ENCODE measurements at places on chromosomes 5 and 9. TPM values are rescaled to one million over a fixed set of nuclear protein-coding genes. Genes with fewer than 3 reads are reported as not detected.

- H3K27me3 ChIP-seq: peaks cover 29% of the 10 kb centered on the region
- H3K4me1 ChIP-seq: peaks cover 4% of the 10 kb centered on the region
- no peak overlapping the region for H3K27ac ChIP-seq
- DNase-seq: no peak
- peaks cover under 1% of the 10 kb centered on the region for H3K36me3 ChIP-seq
Observed at GRCh38 chr5:176719113-176719739, 71.9 kb downstream of the TSPAN17 start.

- no peak for DNase-seq
- H3K4me1 ChIP-seq: no peaks in the 10 kb centered on the region
- H3K27ac ChIP-seq: no peak overlapping the region
- H3K36me3 ChIP-seq: peaks cover 2% of the 10 kb centered on the region
- no peaks in the 10 kb centered on the region for H3K27me3 ChIP-seq
- no peak overlapping the region for H3K4me3 ChIP-seq
Observed at GRCh38 chr9:125931211-125931610, 184.0 kb downstream of the PBX3 start.

DNA sequence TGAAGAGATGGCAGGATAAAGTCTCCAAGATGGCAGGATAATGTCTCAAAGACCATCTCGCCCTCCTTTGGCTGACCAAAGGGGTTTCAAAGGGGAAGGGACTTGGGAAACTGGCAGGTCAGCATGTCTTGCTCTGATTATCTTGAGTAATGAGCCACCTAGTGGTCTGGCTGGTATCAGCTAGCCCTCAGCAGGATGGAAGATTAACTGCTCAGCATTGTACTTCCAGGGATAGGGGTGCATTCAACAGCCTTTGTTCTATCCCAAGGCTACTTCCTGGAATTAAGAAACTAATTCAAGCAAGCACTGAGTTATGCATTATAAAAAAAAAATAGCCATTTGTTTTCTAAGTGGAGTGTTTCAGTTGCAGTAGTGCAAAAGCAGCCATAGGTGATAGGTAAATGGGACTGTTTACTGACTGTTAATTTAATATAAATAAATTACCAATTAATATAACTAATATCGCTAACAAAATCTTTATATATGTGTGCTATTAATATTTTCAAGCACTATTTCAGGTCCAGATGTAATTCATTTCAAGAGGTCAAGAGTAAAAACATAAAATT is 555.5 kb downstream of the CDH9 start:
- H3K27me3 ChIP-seq: no peaks in the 10 kb centered on the region
- no peak overlapping the region for H3K27ac ChIP-seq
- DNase-seq: peak; percentile 16
- no peaks in the 10 kb centered on the region for H3K4me1 ChIP-seq
- H3K36me3 ChIP-seq: no peaks in the 10 kb centered on the region

GRCh38 chr9:77892171-77892570 is 139.4 kb downstream of the GNAQ start:
- peak; percentile 22 for DNase-seq
- H3K4me3 ChIP-seq: no peak overlapping the region
- H3K27me3 ChIP-seq: no peaks in the 10 kb centered on the region

DNA sequence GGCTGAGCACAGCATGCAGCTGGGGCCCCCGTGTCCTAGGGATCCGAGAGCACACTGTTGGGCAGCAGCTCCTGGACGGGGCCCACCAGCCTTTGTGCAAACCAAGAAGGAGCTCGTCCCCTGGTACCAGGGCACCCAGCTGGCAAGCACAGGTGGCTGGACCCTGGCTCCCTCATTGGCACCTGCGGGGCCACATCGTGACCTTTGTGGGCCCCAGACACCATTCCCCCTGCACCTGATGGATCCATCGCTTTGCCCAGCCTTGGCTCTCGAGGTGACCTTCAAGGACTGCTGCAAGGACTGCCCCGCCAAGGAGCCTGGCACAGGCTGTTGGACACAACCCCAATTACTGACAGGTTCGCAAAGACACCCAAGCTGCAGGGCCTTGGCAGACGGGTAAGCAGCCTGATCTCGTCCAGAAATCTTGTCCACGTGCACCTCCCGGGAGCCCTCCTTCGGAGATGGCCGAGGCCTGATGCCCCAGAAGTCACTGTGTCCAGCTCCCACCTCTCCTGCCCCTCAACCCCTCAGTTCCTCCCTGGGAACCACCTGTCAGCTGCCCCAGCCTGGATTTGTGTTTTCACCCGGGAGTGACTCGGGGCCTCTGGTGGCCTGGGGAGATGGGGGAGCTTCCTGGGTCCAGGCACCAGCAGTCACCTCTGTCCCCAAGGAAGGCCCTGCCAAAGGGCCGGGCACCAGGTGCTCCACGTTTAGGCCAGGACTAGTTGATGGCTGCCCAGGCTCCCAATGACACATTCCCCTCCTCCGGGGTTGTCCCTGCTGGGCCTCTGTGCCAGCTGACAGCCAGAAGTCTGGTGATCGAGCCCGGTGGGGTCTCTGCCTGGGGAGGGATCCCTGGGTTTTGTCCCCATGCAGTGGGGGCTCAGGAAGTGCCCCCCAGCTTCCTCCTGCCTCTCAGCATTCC is 137.1 kb upstream of the PPP1R26 start:
- no peaks in the 10 kb centered on the region for H3K36me3 ChIP-seq
- no peak overlapping the region for H3K4me3 ChIP-seq
- H3K4me1 ChIP-seq: no peaks in the 10 kb centered on the region
- DNase-seq: no peak
- H3K27me3 ChIP-seq: peaks cover 7% of the 10 kb centered on the region
- no peak overlapping the region for H3K27ac ChIP-seq

DNA sequence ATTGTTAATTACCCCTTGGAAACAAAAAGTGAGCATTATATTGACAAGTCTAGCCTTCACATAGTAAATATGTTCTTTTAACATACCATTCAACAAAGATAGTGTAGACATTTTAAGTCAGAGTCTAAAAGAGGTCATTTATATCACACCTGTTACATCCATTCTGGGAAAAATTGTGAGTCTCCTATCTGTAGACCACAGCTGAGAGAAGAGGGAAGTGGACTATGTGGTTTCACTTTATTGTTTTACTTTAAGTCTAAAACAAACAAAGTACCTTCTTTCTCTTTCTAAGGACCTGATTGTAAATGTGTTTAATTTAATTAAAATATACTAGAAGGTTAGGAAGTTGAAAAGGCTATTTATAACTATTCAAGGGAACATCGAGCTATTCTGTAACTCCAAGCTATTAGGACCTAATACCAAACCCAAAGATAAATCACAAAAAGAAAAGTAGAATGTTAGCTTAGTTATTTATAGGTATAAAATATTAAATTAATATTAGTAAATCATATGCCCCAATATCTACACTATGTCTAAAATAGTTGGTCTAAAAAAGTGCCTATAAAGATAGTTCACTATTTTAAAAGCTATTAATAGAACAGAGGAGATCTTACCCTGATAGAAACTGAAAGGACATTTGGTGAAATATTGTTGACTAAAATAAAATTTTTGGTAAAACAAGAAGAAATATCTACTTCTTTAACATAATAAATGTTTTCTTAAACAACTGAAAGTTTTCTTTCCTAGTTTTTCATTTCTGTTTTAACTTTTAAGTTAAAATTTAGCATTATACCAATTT is 134.9 kb downstream of the TMEM167A start:
- no peaks in the 10 kb centered on the region for H3K4me1 ChIP-seq
- DNase-seq: no peak
- peaks cover 5% of the 10 kb centered on the region for H3K27me3 ChIP-seq

DNA sequence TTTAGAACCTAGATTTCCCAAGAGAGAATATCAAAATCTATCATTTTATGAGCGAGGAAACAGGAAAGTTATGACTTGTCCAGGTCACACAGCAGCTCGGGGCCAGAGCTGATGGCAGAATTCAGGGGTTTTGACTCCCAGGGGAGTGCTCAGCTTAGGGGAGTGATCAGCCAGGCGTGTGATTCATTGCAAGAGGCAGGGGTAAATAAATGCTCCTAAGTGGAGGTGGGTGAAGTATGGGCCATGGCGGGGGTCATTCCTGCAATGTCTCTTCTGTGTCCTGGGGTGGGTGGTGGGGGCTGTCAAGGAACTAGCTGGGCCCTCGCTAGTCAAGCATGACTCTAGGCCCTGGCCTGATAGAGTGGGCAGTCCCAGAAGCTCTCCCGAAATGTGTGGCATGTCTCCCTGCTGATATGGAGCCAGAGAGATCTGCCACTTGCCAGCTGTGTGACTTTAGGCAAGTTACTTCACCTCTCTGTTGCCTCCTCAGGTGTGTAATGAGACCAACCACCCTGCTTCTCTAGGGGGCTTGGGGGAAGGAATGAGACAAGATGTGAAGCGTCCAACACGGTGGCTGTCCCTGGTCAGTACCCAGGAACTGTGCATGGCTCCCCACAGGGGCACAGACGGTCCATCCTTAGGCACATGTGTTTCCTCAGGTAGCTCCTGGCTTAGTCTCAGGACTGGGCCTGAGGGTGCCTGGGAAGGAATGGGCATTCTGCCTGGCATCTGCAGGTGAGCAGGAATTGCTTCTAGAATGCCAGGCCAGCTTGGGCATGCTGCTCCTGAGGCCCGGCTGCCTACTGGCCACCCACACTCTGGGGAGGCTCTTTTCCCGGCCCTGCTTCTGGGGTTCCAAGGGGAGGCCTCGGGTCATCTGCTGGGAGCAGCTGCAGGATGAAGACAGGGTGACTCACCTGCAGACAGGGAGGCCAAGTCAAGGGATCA is 36.5 kb upstream of the SH3PXD2B start:
- no peak for DNase-seq
- H3K27ac ChIP-seq: no peak overlapping the region
- H3K27me3 ChIP-seq: no peaks in the 10 kb centered on the region

- peaks cover 3% of the 10 kb centered on the region for H3K36me3 ChIP-seq
- no peak for DNase-seq
- no peaks in the 10 kb centered on the region for H3K27me3 ChIP-seq
- H3K27ac ChIP-seq: no peak overlapping the region
- peaks cover 19% of the 10 kb centered on the region for H3K4me1 ChIP-seq
- no peak overlapping the region for H3K4me3 ChIP-seq
Observed at GRCh38 chr9:4964540-4964939, 20.5 kb upstream of the JAK2 start.

DNA sequence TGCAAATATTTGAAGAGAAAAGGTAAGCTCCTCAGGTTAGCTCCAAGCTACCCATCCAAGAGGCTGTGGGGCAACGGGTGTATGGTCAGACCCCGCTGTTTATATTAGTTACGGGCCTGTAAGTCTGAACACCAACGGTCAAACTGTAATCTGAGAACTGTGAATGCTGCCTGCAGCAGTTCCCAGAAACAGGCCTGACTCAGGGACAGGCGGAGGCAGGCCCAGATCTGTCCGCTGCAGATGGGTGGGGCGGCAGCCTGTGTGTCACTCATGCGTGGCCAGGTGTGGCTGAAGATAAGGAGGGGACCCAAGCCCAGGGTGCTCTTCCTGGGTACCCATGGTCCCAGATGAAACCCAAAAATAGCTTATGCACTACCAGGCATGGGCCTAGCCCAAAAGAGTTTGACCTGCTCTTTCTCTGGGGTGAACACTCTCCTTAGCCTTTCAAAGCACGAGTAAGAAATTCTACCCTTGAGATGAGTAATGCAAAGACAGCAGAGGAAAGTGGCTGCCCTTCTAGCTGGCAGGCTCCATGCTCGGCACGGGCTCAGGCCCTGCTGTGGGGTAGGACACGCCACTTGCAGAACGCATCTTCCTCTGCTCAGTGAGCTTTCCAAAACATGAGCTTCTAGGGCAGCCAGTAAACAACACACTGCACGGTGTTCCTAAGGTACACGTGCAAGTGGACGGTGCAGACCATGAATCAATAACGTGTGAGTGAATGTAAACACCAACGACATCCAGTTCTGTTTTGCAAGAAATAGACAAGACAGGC is 9.1 kb downstream of the UBAC1 start:
- no peak for DNase-seq
- no peaks in the 10 kb centered on the region for H3K27me3 ChIP-seq
- H3K4me1 ChIP-seq: peaks cover 4% of the 10 kb centered on the region
- H3K27ac ChIP-seq: no peak overlapping the region
- H3K4me3 ChIP-seq: no peak overlapping the region

GRCh38 chr5:177372910-177373309 is 11.3 kb upstream of the SLC34A1 start:
- peak overlapping the region; percentile 26 for H3K4me3 ChIP-seq
- H3K27me3 ChIP-seq: no peaks in the 10 kb centered on the region
- H3K4me1 ChIP-seq: peaks cover 67% of the 10 kb centered on the region
- H3K36me3 ChIP-seq: peaks cover 28% of the 10 kb centered on the region
- H3K27ac ChIP-seq: peak overlapping the region; percentile 84

DNA sequence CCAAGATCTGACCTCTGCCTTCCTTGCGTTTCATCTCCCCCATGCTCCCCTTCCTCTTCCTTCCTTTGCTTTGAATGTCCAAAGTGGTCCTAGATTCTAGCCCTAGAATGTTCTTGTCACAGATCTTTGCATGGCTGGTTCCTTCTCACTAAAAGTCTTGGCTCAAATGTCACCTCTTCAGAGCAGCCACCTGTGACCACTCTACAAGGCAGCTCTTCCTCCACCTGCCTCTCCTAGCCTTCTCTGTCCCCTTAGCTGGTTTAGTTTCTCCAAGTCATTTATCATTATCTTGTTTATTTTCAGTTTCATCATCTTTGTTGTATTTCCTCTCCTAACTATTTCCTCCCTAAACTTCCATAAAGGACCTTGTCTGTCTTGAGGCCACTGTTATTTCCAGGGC is 7.1 kb upstream of the OCLN start:
- H3K27ac ChIP-seq: no peak overlapping the region
- DNase-seq: no peak
- peaks cover 11% of the 10 kb centered on the region for H3K27me3 ChIP-seq
- no peak overlapping the region for H3K4me3 ChIP-seq
- no peaks in the 10 kb centered on the region for H3K4me1 ChIP-seq
- H3K36me3 ChIP-seq: no peaks in the 10 kb centered on the region

DNA sequence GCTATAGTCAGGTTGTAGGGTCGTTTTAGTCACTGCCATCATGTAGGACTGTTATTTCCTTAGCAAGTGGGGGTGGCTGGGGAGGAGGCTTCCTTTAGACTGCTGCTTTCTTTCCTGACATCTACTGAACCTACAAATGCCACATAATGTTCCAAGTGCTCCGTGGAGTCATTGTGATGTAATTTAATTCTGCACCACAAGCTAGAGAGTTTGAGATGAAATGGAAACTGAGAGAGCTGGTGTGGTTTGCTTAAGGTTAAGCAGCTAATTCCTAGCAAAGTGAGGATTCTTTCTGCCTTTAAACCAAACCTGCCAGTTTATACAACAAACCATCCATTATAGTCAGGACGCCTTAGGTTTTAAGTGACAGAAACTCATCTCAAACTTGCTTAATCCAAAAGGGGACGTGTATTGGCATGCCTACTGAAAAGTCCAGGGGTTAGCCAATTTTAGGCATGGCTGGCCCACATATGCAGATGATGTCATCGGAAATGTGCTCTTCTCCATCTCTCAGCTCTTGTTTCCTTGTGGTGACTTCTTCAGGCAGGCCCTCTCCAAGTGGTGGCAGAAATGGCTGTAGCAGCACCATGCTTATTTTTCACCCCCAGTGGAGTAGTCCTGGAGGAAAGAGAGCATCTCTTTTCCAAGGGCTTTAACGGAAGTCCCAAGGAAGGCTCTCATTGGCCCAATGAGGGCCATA is 30.5 kb downstream of the ZNF618 start:
- no peak overlapping the region for H3K4me3 ChIP-seq
- H3K4me1 ChIP-seq: no peaks in the 10 kb centered on the region
- no peak for DNase-seq
- peaks cover 2% of the 10 kb centered on the region for H3K27me3 ChIP-seq
- no peaks in the 10 kb centered on the region for H3K36me3 ChIP-seq
- H3K27ac ChIP-seq: no peak overlapping the region

- no peaks in the 10 kb centered on the region for H3K4me1 ChIP-seq
- H3K27me3 ChIP-seq: peaks cover 6% of the 10 kb centered on the region
- no peak overlapping the region for H3K4me3 ChIP-seq
- no peak overlapping the region for H3K27ac ChIP-seq
Observed at GRCh38 chr5:147949711-147950573, 43.6 kb upstream of the C5orf46 start.

Gene XRCC4
- total RNA-seq: 16.9 TPM

Gene FOXD4
- 0.16 TPM for total RNA-seq

Gene UGT3A1
- not detected for total RNA-seq

Data from activated CD4-positive, alpha-beta T cell treated with anti-CD3 and anti-CD28 coated beads for 36 hours (primary cell).